AML-193 (cell line): ENCODE measurements at places on chromosomes 5 and 9.

- no peak for DNase-seq
Measured at GRCh38 chr5:124812771-124813358, 66.4 kb upstream of the ZNF608 start.

- DNase-seq, result no peak
Measured at GRCh38 chr5:159441441-159441840, 111.2 kb upstream of the IL12B start.

DNA sequence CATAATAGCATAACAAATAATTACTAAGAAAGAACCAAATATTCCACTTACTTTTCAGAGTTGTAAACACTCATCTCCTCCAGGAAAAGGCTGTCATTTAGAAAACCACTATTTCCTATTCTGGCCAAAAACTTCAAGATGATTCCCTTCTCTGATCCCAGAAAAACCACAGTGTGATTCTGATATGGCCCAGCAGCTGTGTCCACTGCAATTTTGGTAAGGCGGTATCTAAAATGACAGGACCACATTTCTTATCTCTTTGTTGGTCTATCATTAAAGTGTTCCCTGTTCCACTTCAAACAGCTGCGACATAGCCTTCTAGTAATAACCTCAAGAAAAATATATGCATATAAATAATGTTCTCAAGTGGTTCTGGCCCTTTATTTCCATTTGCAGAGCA is 96.1 kb downstream of the SEMA6A start:
- DNase-seq, result no peak

DNA sequence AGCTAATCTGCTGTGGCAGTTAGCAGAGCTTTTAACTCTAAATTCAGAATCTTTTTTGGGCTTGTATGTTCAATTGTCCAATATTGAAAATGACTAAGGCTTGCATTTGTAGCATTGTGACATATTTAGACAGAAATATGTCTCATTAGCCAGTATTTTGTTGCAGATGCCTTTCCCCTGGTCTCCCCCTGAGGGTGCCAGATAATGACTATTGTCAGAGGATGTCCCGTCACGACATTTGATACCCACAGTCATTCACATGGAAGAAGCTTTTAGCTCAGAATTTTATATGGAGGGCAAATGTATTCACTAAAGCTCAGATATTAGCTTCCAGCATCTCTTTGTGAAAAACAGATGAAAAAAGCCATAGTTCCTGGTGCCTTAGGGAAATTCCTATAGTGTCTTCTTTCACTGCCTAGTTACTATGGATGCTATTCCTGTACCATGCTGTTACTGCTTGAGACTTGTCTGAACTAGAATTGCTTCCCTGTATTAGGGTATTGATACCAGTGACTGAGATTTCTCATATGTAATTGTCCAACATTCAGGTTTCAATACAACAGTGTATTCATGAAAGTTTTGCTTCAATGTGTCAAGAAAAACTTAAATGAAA is 96.2 kb downstream of the CCDC192 start:
- no peak for DNase-seq

DNA sequence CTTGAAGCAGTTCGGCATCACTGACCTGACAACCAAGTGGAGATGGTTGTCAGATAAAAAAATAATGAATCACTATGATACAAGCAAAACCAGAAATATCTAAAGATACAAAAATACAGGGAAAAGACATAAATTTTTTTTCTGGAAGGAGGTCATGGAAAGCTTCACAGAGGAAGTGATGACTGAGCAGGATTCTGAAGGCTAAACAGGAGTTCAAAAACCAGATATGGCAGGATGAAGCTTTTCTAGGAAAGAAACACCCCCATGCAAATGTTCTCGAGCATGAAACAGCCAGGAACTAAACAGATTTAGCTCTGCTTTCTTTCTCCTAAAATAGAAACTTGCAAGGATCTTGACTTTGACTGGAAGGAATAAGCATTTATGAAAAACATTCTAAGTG is 60.7 kb upstream of the IFNE start:
- DNase-seq, result no peak

GRCh38 chr5:60945813-60946187 is 795 bp downstream of the NDUFAF2 start:
- peak; percentile 17 for DNase-seq

DNA sequence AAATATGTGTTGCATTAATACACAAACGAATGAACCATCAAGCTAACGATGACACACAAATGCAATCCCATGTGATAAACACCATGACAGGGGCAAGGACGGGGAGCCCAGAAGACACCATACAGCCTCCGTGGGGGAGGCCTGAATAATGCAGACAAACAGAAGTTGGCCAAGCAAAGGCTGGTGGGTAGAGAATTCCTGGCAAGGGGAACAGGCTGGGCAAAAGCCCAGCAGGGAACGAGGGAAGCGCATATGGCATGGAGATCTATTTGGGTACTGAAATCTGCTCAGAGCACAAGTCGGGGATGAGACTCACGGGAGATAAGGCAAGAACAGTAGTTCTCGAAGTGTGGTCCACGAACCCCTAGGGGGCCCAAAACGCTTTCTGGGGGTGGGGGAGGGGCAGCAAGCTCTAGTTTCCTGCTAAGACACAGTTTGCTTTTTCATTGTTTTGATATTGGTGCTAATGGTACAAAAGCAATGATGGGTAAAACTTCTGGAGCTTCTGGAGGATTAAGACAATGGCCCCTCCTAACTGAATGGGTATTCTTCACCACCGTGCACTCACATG is 42.9 kb upstream of the FBXW11 start:
- no peak for DNase-seq

DNA sequence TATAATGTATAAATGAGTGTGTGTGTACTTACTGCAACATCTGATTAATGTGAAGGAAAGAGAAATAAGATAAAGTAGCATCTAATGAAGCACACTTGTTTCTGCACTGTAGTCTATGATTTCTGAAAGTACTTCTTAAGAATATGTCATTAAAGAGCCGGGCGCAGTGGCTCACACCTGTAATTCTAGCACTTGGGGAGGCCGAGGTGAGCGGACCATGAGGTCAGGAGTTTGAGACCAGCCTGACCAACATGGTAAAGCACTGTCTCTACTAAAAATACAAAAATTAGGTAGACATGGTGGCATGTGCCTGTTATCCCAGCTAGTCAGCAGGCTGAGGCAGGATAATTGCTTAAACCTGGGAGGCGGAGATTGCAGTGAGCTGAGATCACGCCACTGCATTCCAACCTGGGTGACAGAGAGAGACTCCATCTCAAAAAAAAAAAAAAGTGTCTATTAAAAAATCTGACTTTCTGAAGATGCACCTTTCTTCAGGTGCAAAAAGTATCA is 556.9 kb downstream of the PTPRD start:
- DNase-seq, result no peak

DNA sequence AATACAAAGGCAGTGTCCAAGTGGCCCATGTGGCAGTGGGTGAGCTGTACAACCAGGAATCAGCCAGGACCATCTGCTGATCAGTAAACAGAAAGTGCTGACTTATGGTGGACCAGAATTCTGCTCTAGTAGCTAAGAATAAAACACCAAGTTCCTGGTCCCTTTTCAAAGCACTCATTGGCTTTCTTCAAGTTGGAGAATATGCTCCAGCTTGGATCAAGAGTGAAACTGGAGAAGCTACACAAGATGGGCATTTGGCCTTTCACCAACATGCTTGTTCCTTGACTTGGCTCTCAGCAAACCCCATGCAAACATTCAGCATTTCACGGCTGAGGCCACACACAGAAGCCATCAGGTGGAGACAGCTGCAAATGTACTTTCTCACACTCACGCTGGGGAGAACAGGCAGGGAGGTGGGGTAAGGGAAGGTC is 32.1 kb downstream of the MARCHF3 start:
- DNase-seq, result no peak

- peak; percentile 91 for DNase-seq
Measured at GRCh38 chr9:89522261-89522958, 24.5 kb upstream of the SEMA4D start.

DNA sequence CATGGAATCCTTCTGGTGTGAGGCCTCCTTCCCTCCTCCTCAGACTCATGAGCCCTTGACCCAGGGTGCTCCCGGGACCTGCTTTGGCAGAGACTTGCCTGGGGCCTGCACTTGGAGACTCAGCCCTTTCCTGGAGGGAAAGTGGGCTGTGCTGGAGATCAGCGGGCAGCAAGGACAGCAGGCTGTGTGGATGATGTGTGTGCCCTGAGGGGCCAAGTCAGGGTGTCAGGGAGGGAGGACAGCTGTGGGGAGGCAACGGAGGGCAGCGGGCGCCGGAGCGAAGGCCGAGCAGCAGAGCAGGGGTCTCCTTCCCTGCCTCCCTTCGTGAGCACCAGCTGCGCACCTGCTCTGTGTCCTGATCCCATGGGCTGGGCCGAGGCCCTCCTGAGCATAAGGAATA is 6.1 kb upstream of the CSF2 start:
- DNase-seq, result no peak

GRCh38 chr5:14173377-14174229 is 30.5 kb downstream of the TRIO start:
- no peak for DNase-seq

GRCh38 chr5:180633283-180634177 is 15.9 kb downstream of the FLT4 start:
- no peak for DNase-seq

DNA sequence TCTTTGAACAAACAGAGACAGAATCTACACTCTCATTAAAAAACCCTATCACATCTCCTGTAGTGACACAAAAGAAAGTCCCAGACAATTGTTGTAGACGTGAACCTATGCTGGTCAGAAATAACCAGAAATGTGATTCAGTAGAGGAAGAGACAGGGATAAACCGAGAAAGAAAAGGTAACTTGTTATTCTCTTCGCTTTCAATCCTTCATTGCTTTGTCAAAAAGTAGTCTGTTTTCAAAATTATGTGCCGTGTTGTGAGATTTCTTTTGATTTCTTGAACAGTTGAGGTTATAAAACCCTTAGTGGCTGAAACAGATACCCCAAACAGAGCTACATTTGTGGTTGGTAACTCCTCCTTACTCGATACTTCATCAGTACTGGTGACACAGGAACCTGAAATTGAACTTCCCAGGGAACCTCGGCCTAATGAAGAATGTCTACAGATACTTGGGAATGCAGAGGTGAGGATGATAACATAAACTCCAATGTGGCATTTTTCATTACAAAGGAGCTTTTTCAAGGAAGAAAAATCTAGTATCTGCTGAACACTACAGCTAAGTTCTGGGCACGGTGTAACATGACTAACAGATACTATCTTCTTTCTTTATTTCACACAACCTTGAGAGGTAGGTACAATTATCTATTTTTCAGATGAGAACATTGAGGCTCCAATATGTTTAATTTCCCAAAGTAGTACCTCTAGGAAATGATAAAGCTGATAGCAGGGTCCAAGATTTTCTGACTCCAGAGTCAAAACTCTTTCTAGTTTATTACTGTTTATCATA is 14.3 kb downstream of the HMGCR start:
- DNase-seq, result no peak

DNA sequence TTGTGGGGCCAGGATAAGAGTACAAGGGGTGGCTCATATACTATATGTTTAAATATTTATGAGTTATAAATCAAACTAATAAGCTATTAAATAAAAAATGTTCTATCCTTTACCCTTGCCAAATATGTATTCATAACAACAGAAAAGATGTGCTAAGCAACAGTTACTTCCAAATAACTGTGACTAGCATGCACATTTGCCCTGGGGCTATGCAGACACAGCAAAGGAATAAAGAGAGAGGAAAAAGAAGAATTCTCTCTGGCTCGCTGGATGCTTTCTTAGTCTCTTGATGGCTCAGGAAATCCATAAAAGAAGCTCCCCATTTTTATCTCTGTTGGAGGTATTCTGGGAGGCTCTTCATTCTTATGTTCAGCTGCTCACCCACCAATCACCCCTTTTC is 182.4 kb upstream of the ATP10B start:
- DNase-seq, result no peak
